ACHN (cell line): ENCODE measurements at places on chromosomes 1 and 21.

GRCh38 chr1:169834869-169835268, 40.2 kb upstream of the METTL18 start:
- no peak for DNase-seq

- no peak for DNase-seq
These were observed 100.0 kb downstream of the ELAVL4 start for GRCh38 chr1:50208756-50209155.

DNA sequence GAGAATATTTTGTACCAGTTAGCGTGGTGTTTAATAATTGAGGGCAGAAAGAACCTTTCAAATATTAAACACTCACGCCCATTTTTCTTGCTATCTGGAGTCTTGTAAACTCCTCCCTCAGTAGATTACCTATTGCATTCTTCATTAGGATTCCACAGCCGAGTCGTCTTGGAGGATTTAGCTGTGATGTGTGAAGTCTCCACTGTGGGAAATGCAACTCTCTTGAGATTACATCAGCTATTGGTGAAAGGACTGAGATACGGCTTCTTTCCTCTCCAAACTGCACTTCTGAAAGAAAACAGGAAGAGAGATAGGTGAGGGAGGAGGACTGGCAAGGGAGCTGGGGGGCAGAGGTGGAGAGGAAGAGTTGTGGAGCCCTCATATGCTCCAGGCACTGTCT, 36.1 kb downstream of the ACTA1 start:
- no peak for DNase-seq

- DNase-seq: no peak
These were observed 82.3 kb downstream of the ADSS2 start for GRCh38 chr1:244369256-244370057.

DNA sequence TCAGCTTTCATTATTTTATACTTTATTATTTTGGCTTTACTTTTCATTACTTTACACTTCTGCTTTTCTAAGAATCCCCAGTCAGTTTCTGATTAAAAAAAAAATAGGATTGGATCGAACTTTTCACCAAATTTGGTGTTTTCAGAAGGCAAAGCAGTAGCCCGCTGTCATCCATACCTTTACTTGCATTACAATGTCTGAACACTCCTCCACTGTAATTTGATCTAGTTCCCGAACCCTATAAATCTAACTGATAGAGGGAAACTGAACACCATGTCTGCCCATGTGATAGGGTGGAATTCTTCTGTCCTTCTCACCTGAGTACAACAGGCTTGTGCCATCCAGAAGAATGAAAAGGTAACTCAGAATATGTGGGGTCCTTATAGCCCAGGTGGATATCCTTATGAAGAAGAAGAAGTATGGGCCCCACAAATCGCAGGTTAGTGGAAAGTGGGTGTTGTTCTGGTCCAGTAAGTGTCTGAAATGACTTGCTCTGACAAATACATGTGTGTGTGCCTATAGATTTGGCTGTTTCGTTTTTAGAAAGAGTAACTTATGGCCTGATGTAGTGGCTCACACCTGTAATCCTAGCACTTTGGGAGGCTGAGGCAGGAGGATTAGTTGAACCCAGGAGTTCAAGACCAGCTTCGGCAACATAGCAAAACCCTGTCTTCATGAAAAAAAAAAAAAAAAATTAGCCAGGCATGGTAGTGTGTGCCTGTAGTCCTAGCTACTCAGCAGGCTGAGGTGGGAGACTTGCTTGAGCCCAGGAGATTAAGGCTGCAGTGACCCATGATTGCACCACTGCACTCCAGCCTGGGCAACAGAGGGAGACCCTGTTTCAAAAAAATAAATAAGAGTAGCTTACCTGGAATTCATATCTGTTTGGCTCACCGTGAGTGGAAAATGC, 26.6 kb upstream of the CDC14A start:
- no peak for DNase-seq

DNA sequence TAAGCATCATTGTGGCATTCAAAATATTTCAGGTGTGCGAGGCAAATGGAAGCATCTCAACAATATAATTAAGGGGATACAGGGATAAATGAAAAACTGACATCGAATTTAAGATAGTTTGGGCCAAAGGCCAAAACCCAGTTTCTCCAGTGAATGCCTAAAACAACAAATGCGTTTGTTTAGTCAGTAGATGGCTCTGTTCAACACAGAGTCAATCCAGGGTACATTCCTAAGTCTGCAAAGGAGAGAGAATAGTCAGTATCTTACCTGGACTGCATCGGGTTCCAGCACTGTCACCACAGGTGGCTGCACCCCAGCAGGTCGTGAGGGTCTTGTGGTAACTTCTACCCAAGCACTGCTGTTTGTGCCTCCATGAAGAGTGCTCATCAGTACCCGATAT, 321.1 kb downstream of the KCTD3 start:
- DNase-seq: no peak

GRCh38 chr1:62637392-62638105, 40.2 kb downstream of the ANGPTL3 start:
- DNase-seq: no peak

GRCh38 chr1:85707267-85707989, 805 bp downstream of the ZNHIT6 start:
- DNase-seq: no peak

DNA sequence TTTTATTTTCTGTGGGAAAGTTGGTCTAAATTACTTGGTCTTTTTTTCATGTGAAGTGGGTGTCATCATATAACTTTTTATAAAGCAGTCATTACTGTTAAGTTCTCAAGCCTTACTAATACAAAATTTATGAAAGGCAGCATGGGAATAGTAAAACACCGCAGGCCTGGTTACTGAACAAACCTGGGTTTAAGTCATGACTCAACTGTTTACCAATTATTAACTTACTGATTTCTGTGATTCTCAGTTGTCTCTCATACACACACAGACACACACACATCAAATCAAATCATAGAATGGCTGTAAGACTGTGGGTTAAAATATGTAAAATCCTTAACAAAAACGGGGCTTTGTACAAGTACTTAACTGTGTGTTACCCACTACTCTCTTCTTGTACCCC, 14.6 kb downstream of the MAEL start:
- peak; percentile 70 for DNase-seq

GRCh38 chr1:225998560-225999226, 450 bp downstream of the SDE2 start:
- peak; percentile 44 for DNase-seq

DNA sequence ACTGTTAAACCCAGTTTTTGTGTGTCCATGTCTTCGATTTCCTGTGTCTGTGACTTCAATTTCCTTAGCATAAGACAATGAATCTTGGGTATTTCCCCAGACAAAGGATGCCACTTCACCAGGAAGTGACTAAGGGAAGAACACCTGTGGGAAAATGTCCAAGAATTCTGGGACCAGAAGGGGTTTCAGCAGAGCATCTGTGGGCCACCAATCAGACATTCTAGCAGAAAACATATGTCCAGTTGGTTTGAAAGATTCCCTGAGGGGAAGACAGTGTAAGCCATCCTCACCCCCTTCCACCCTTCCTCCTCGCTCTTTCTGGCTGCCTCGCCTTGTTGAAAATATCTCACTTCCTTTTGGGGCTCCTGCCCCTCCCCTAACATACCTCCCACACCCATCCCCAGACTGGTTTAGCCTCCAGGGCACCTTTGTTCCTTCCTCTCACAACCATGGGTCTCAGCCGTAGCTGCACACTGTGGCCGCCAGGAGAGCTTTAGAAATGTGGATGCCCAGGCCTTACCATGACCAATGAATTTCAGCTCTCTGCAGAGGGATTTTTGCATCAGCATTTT, 25.5 kb upstream of the IFNAR1 start:
- no peak for DNase-seq

- DNase-seq: no peak
These were observed 24.5 kb downstream of the SPATA45 start for GRCh38 chr1:212822956-212823355.

DNA sequence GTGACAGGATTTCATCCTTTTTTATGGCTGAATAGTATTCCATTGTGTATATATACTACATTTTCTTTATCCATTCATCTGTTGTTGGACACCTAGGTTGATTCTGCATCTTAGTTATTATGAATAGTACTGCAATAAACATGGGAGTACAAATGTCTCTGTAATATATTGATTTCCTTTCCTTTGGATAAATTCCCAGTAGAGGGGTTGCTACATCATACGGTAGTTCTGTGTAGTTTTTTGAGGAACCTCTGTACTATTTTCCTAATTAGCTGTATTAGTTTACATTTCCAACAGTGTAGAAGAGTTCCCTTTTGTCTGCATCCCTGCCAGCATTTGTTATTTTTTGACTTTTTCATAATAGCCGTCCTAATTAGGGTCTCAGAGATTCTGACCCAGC, 201.3 kb downstream of the GIPC2 start:
- no peak for DNase-seq

DNA sequence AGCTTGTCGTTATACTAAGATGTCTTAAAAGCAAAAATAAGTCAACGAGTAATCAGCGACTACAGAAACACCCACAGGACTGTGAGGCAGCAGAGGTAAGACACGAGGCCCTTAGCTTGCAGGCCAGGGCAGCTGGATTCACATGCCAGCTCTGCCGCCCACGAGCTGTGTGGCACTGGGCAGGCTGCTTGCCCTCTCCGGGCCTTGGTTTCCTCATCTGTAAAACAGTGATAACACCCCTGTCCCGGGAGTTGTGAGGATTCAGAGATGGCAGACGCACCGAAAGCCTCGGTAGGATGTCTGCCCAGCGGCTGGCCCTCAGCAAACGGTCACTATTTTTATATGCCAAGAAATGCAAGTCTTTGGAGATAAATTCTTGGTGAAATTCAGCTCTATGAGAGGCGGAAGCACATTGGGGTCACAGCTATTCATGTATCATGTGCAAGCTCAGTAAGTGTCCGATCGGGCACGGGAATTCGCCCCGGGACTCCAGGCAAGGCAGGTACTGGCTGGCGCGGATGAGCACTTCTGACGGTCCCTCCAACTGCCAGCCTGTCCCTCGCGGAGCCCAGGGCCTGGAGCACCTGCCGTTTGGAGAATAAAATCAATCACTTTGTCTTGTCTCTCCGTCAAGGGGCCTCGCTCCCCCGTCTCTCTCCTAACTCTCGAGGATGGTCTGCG, 1.1 kb downstream of the C2CD2 start:
- DNase-seq: peak; percentile 15

- peak; percentile 1 for DNase-seq
These were observed 957.4 kb upstream of the NCAM2 start for GRCh38 chr21:20040768-20041167.

GRCh38 chr1:67558449-67559193, 126.4 kb upstream of the GADD45A start:
- DNase-seq: no peak

DNA sequence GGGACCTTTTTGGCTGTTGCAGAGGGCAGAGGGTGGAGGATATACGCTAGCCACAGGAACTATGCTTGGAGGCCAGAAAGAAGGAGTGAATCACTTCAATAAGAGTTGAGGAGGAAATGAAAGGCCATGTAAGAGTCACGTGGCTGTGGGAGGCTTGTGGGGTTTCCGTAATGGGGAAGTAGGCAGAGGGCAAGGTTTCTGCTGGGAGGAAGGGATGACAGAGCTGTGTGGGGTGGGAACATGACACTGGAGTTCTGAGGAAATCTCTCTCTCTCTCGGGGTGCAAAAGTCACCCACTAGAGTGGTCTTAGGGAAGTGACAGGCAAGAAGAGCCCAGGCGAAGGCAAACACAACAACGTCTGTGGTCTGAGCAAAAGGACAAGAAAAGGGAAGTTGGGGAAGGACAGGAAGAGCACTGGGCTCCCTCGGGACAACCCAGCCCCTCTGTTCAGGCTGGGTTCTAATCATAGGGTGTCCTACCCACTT, 3.9 kb upstream of the CD1C start:
- peak; percentile 42 for DNase-seq

DNA sequence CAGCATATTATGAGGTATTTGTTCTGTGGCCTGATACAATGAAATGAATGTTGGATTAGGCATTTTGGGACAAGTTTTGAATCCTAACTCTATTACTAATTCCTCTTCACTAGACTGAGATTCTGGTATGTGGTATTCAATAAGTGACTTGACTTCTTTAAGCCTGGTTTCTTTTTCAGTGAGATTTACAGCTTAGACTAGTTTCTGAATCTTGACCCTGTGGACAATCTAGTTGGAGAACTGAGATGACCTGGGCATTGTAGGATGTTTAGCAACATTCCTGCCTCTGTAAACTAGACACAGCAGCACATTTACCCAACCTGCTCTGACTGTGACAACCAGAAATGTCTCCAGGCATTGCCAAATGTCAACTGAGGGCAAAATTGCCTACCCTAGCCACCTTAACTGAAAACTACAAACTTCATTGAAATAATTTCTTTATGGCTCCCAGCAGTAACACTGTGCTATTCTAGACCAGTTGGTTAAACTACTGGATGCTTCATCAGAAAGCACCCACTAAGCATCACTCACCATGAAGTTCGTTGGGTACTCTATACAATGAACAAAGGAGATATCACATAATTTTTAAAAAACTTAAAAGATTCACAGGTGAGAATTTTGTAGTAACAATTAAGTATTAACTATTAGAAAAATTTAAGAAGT, 16.8 kb downstream of the PTPRC start:
- DNase-seq: peak; percentile 22

GRCh38 chr1:115641762-115642167, at the start of gene VANGL1:
VANGL1 (plus strand) TSS chr1:115641970; CDS start chr1:115651414, 9,444 bp downstream.
- peak; percentile 63 for DNase-seq

GRCh38 chr21:27700974-27701614, 734.2 kb upstream of the ADAMTS5 start:
- DNase-seq: peak; percentile 85

GRCh38 chr1:26907071-26907917, 6.5 kb downstream of the NR0B2 start:
- peak; percentile 94 for DNase-seq

- DNase-seq: no peak
These were observed 6.9 kb downstream of the LAX1 start for GRCh38 chr1:203771901-203772301.

GRCh38 chr1:73755649-73756048, 442.3 kb downstream of the LRRIQ3 start:
- DNase-seq: no peak

DNA sequence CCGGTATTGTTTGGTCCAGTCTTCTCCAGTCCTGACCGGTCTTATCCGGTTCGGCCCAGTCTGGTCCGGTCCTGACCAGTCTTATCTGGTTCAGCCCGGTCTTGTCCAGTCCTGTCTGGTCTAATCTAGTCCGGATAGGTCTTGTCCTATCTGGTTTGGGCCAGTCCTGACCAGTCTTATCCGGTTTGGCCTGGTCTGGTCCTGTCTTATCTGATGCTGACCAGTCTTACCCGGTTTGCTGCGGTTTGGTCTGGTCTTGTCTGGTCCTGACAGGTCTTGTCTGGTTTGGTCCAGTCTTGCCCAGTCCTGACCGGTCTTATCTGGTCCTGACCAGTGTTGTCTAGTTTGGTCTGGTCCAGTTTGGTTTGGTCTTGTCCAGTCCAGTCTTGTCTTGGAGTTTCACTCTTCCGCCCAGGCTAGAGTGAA, 30.1 kb downstream of the DHX9 start:
- DNase-seq: no peak

DNA sequence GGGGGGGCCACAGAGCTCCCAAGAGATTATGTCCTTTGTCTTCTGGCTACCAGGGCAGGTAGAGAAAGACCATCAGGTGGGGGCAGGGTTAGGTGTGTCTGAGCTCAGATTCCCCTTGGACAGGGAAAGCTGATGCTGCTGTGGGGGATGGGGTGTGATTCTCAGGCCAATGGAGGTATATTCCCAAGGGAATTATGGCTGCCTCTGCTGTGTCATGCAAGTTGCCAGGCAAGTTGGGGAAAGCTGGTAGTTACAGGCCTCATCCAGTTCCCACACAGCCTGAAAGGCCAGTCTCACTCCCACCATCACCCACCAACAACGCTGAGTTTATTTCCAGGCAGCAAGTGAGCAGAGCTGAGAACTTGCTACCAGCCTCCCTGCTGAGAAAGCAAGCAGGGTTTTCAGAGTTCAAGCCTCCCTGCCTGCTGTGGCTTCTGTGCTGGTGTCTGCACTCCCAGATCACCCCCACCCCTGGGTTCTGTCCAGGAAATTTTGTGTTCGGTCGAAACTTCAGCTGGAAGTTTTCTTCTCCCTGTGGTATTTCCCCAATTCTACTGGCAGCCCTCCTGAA, 21.3 kb downstream of the IFI16 start:
- no peak for DNase-seq
